NCI-H1694 treated with DMSO at 0.1 percent for 48 hours (cell line): ENCODE measurements at places on chromosomes 7 and 10.

GRCh38 chr10:51235865-51236264, 161.6 kb downstream of the PRKG1 start:
- DNase-seq, result no peak

DNA sequence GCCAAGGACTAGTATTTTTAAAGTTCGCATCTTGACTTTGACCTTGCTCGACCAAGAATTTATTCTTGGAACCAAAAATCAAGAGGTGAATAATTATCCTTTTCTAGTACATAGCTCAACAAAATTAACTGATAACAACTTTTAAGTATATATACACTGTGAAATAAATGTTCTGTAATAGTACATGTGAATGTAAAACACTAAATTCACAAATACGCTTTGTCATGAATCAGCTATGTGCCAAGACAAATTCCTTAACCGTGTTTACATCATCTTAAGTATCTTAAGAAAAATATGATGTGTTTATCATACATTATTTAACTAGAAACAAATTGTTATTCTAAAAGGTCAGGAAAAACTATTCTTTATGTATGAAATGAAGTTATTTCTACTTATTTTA, 83.3 kb downstream of the CUL2 start:
- no peak for DNase-seq

GRCh38 chr7:30531286-30531685, 26.7 kb upstream of the GGCT start:
- no peak for DNase-seq

GRCh38 chr7:81924494-81924893, 154.6 kb upstream of the HGF start:
- DNase-seq, result no peak

DNA sequence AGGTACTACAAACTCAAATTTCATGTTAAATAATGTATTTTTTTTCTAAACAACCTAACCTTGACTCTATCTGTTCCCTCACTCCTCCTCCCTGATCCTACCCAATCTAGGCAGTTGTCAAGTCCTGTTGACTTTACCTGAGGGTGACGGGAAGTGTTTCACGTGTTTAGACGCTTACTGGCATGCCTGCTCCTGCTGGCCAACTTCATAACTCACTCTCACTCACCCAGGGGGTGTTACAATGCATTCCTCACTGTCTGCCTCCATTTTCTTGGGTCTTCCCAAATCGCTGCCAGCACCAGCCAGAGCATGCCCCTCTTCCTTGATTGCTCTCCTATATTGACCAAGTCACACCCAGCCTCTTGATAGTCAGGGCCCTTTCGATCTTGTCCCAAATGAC, 28.3 kb downstream of the CRCP start:
- no peak for DNase-seq

GRCh38 chr10:124875596-124875995, 66.3 kb upstream of the ZRANB1 start:
- DNase-seq, result no peak

DNA sequence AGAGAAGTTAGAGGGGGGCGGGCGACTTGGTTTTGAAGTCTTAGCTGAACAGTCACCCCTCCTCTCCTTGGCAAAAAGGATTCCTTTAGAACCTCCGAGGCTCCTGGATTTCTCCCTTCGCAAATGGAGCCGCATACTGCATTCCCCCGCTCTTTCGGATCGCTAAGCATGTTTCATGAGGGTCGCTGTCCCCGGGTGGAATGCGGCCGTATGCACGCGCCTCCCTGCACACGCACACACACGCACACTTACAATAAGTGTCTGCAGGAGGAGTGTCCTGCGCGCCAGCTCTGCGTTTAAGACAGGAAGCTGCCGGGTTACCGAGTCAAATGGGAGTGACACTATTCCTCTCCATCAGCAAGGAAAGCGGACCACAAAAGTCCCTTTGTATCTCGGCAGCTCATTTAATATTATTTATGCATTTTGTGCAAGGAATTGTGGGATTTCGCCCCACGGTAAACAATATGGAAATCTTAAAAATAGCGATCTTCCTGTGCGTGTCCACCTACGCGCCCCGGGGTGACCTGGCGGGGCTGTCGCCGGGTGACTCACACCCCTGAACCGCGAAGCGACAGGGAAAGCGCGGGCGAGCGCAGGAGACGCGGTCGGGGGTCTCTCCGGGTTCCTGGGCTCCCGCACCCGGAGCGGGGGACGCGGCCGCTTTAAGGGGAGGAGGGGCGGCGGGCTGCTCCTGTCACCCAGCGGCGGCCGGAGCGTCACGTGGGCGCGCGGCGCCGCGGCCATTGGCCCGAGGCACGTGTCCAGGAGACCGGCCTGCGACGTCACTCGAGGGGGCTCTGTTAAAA, 988 bp upstream of the EN2 start:
- no peak for DNase-seq

DNA sequence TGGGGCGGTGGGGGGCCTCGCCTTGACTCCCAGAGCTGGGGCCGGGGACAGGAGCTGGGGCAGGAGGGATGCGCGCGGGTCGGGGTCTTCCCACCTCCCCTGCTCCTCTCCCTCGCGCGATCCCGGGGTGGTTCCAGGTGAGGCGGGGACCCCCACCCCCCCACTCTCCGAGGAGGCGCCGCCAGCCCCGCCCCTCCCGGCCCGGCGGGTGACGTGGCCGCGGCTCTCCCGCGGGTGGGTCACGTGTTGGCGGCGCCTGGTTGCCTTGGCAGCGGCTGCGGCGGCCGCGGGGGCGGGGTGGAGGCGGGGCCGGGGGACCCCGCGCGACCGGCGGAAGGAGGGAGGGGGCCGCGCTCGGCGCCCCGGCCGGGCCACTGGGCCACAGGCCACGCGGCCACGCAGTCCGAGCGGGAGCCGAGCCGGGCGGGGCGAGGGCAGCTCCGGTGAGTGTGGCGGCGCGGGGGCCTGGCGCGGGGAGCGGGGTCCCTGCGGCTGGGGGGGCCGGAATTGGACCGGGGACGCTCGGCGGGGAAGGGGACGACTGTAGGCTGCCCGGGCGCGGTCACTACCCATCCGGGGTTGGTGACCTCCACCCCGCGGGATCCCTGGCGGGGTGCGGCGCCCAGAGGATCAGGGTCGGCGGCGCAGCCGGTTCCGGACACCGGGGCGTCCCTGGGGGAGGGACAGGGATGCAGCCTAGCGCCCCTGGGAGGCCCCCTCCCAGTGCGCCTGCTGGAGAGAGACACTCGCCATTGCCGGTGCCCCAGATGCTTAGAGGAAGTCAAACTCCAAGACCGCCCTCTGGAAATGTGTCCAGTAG, at the start of gene ORAI2:
Gene ORAI2, plus strand, starts transcription at position 357 of the 820 bp plus-strand sequence. CDS start 5,382 bp downstream, outside the sequence.
- peak; percentile 12 for DNase-seq

- no peak for DNase-seq
These were observed 107.3 kb upstream of the NANOS1 start for GRCh38 chr10:118922226-118922625.

GRCh38 chr10:113788604-113789083, 37.2 kb downstream of the PLEKHS1 start:
- DNase-seq, result peak; percentile 60

DNA sequence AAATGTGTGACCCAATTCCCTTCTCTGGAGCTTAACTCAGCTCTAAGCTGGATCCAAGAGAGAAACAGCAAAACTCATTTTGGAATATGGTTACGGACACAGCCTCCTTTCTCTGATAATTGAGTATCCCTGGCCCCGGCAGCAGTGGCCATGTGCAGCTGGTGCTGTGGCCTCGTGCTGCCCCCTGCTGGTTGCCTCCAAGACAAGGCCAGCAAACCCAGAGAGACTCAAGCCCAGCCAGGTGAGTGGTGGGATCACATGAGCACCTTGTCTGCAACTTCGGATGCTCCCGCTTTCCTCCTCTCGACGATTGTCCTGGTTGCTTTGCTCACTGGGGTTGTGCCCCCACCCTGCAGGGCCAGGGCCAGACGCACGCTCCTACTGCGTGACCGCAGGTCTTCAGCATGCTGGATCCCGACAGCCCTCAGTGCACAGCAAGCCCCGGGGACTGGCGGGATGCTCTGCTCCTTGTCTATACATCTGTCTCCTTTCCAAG, 19.4 kb downstream of the SFTPD start:
- DNase-seq, result peak; percentile 40
